ENCODE measurements at places on chromosomes 6 and 20.

GRCh38 chr6:139161169-139161568 is 26.3 kb downstream of the HECA start:
- no peak for DNase-seq

DNA sequence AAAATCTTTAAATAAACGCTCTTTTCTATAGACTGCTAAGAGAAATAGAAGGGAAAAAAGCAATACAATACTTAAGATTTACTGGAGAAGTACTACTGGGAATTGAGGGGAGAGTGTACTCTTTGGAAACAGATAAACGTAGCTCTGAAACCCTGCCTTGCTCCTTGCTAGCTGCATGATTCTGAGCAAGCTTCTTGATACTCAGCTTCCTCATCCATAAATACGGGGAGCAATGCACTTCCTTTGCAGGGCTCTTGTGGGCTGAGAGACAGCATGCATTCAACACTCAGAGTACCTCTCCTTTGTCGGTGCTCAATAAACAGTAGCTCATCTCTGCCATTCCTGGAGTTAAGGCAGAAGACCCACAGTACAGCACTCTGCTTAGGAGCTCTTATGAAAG is 159.7 kb downstream of the BTBD9 start:
- DNase-seq: no peak

DNA sequence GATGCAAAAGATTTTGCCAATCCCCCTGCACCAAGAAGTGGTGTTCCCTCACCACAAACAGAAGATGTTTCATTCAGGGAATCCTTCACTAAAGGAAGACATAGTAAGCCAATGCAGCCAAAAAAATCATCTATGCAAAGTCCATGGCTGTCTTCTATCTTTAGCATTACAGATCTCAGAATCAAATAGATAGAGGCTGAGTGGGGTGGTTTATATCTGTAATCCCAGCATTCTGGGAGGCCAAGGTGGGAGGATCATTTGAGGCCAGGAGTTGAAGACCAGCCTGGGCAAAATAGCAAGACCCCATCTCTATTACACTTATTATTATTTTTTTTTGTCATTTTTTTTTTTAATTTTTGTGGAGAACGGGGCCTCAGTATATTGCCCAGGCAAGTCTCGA is 32.9 kb upstream of the ZNF217 start:
- no peak for DNase-seq

- no peak for DNase-seq
These were observed 137.4 kb downstream of the TFAP2C start for GRCh38 chr20:56766528-56766927.

DNA sequence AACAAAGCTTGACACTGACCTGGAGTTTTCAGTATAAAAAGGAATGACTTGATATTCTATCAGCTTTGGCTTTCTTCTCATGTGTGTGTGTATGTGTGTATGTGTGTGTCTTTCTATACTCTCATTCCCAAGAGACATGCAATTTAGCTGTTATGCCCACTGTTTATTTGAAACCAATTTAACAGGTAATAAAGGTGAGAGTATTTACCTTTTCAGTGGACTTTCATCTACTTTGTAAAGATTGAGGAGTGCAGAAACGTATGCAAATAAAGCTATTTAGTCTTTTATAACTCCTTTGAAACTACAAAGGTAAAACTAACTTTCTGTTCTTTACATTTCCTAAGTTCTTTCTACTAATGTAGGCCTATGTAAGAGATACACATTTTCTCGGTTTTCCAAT is 103.5 kb upstream of the HS3ST5 start:
- no peak for DNase-seq

GRCh38 chr20:8306937-8307336 is 174.9 kb downstream of the PLCB1 start:
- no peak for DNase-seq

GRCh38 chr6:81896525-81897503 is 144.3 kb upstream of the TENT5A start:
- DNase-seq: no peak

GRCh38 chr6:15793288-15793687 is 130.5 kb upstream of the DTNBP1 start:
- DNase-seq: no peak

- DNase-seq: no peak
These were observed 10.4 kb upstream of the TNFRSF6B start for GRCh38 chr20:63686094-63686491.

DNA sequence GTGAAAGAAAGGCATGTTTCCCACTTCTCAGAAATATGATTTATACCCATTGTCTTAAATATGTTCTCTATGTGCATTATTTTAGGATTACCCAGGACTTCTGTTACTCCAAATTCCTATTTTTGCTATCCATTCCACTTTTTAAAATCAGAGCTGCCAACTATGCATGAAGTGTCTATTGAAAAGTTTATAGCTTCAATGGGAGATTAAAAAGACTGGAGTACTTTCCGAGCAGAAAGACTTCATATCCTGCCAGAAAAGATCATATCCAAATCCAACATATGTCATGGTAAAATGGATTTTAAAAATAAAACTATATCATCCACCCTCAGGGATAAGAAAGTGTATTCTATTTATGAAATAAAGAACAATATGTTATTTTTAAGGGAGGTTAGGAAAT is 212.7 kb downstream of the COL12A1 start:
- DNase-seq: no peak

GRCh38 chr20:36792422-36792821 is 18.9 kb upstream of the DSN1 start:
- DNase-seq: peak; percentile 68

DNA sequence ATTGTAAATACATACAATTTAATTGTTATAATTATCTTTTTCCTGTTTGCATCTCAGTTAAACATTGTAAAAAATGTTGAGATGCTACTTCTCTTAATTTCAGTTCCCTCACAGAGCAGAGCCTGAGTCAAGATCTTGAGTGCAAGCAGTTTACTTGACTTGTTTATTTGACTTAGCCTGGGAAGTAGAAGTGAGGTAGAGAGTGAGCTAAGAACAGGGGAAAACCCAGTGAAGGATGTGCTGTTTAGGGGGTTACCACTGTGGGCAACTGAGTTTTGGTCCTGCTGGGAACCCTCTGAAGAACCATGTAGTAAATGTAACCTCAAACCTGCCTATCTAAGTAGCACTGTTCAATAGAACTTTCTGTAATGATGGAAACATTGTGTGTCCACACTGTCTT is 495.2 kb upstream of the FLRT3 start:
- DNase-seq: no peak

GRCh38 chr20:7463290-7463689 is 477.0 kb downstream of the HAO1 start:
- DNase-seq: no peak

- no peak for DNase-seq
These were observed 135.7 kb upstream of the ENPP5 start for GRCh38 chr6:46306431-46306830.

DNA sequence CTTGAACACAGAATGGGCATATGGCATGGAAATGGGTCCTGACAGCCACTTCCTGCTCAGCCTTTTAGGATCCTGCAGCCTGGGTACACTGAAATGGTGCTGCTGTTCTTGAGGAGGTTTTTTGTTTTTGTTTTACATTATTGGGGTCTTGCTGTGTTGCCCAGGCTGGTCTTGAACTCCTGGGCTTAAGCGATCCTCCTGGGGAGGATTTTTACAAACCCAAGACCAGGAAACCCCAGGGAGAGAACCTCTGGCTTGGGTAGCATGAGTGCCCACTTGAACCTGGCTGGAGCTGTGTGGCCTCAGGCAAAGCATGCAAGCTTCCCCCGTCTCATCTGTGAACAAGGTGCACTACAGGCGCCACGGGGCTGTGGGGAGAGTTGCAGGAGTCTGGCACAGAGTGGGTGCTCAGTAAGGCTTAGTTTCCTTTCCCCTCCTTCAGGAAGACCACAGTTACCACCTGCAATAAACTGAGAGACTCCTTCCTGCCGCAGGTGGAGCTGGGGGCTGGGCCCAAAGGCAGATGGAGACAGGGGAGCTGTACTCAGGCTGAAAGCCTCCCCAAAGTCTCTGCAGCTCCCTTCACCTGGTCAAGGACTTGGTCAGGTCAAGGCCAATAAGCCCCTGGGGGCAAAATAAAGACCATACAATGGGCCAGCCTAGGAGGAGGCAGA is 1.8 kb downstream of the SLA2 start:
- no peak for DNase-seq

DNA sequence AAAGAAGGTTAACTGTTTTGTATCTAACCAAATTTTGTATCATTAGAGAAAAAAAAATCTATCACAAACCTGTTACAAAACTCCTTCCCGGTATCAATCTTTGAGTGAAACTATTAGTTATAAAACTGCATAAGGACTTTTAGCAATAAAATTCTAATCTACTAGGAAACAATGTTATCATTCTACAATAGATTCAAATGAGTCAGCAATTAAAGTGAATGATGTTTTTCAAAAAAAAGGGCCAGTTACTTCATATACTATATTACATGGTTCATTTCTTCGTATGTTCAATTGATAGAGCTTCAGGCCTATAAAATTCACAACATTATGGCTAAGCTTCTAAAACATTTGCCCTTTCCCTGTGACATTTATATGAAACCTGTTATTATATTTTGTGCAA is 15.6 kb downstream of the ASCC3 start:
- no peak for DNase-seq

GRCh38 chr6:144986271-144986670 is 701.1 kb downstream of the UTRN start:
- no peak for DNase-seq

DNA sequence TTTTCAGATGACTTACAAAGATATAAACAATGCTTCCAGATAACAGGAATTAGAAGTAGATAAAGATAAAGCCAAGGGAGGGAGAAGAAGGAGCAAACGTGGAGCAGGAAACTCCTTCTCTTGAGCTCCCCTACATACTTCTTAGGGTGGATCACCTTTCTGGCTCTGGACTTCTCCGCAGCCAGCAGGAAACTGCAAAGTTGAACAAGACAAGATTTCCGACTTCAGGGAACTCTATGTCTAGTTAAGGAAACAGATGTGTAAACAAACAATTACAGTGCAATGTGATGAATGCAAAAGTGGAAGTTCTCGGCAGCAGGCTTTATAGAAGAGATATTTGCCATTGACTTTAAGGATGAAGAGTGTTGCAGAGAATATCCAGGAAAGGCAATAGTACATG is 134.0 kb upstream of the MARCKS start:
- no peak for DNase-seq

DNA sequence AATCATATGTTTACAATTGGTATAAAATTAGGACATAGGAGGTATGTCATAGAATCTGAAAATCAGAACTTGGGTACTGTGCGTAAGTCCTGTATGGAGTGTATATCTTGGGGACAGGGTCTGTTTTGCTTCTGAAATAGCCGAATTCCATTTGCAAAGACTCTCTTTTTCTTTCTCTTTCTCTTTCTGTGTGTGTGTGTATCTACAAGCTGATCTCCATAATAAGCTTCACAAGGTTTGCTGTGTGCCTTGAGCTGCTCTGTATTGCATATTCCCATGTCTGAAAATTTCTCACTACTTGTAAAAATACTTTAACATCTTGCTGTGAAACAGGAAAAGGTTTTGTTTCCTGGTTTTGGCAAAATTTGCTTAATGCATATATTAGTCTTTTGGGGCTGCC is 29.5 kb downstream of the STX11 start:
- DNase-seq: no peak

GRCh38 chr20:32582659-32583580 is 2.2 kb downstream of the NOL4L start:
- peak; percentile 83 for DNase-seq

DNA sequence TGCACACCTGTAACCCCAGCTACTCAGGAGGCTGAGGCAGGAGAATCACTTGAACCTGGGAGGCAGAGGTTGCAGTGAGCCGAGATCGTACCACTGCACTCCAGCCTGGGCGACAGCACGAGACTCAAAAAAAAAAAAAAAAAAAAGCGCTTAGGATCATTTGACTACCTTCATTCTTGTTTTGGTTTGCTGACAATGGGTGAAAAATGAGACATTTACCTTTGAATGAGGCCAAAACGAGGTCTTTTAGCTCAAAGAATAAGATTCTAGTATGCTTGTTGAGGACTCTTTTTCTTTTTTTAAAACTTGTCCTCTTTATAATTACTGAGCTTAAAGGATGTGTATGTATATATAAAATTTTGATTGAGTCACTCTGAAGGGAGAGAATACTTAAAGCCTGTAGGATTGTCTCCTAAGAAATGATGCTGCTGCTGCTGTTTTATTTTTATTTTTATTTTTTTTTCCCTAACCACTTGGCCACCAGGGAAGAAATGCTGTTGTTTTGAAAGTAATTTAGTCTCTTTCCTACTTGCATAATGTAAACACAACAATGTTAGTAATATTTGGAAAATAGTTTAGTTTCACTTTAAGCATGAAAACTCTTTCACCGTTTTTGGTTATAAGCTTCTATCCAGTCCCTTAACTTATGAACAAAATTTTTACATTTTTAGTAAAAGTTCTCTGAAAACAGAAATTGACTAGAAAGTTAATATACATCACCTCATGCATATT is 7.9 kb downstream of the UBR2 start:
- DNase-seq: no peak

DNA sequence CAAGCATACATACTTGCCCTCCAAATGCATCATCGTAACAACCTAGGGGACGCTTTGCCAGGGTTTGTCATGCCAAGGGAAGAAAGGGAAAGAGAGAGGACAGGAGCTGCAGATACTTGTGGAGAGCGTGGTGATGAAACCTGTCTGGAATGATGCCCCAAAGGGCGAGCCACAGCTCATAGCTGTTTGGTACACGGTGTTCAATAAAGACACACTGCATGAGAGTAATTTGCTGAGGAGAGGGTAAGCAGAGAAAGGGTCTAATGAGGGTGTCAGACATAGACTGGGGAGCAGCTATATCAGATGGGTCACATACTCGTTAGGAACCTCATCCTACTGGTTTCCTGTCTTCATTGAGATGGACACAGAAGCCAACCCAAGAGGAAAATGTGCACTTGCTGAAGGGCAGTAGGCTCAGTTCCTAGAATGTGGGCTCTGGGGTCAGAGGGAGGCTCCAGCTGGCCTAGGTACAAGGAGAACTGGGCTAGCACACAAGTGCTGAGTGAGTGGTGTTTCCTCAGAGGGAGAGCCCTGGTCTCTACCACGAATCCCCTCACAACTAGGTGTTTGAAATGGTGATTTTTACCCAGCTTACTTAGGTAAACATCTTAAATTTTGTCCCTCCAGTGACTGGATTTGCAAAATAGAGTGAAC is 5.2 kb upstream of the FOXO3 start:
- DNase-seq: no peak

DNA sequence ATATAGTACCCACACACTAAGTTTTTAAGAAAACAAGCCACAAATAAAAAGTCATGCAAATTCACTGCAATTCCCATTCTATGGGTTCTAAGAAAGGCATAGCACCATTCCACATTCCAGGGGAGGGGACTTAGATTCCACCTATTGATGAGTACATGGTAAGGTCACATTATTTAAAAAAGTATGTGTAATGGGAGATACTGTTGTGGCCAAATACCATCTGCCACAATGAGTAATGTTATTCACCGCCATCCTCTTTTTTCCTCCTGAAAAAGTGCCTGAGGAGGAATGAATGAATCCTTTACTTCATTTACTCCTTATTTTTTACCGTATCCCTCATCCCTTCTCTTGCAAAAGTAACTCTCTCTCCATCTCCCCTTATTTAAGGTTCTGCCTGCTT is 27.0 kb upstream of the ADGRF1 start:
- no peak for DNase-seq
